ENCODE measurements at places on chromosomes 7 and 10. TPM values are rescaled to one million over a fixed set of nuclear protein-coding genes. Genes with fewer than 3 reads are reported as not detected.

Gene OPN1SW
- not detected for polyA plus RNA-seq

Gene TMEM139
- polyA plus RNA-seq: 23.5 TPM

Gene EFCAB10
- polyA plus RNA-seq: not detected

Gene ZNF12
- polyA plus RNA-seq: 6.4 TPM

GRCh38 chr7:73719806-73720169 is 319 bp upstream of the STX1A start:
- DNase-seq: no peak

DNA sequence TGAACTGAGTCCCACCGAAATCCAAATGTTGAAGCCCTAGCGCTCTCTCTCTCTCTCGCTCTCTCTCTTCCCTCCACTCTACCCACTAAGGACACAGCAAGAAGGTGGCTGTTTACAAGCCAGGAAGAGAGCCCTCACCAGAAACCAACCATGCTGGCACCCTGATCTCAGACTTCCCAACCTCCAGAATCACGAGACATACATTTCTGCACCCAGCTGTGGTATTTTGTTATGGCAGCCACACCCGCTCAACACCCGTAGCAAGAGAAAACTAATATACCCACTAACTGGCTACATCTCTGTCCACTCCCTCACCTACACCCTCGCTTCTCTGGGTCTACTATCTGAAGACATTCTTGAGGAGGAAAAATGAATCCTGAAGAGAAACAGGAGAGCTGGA is 54.8 kb downstream of the CREB3L2 start:
- DNase-seq: no peak

DNA sequence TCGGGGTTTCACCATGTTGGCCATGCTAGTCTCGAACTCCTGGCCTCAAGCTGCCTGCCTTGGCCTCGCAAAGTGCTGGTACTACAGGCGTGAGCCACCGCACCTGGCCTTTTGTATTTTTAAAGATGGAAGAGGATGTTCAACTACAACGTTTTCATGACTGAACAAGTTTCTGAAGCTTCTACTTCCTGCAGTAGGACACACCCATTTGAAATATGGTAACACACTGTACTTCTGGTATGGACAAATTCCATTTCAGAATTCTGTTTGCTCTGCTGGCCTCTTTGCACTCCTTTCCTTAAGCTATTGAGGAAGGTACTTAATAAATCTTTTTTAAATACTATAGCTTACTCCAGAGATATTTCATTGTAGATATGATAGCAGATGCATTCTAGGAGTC is 10.9 kb upstream of the CDK1 start:
- DNase-seq: no peak

DNA sequence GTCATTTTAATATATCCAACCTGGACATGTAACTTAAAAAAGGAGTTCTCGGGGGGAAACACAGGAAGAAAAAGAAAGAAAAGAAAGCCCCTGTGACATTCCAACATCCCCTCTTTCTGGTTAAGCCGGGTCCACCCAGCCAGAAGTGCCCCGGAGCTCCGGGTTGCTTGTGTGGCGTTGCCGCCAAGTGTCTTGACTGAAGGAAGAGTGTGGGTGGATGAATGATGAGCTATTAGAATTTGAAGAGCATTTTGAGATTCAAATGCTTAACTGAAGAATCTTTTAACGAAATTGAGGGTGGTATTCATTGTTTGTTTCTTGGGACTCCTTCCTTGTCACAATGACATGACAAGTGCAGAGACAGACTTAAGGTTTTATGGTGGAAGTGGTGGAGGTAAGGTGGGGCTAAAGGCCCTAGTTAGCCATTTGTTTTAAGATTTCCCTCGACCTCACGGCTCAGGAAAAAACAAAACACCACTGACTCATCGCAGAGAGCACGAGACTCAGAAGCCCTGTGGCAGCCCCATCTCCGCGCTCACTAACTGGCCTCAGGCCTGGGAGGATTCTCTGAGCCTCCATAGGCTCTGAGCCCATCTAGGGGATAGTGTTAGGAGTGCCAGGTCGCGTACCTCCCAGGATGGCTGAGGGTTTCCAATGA is 1.8 kb upstream of the GLI3 start:
- no peak for DNase-seq

DNA sequence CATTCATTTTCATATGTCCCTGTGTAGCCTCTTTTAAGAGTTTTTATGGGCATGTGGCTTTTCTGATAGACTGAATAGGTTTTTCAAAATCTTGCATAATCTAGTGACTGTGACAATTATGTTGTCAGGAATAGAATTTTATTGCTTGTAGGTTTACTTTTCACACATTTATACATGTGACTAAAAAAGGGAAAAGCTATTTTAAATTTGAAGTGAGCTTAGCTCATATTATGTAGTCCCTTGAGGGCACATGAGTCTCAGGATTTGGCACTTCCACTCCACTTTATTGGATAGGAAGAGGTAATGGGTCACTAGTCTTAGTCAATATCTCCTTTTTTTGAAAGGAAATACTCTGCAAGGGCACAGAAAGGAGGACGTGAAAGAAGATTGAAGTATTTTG is 247.3 kb downstream of the SUGCT start:
- no peak for DNase-seq

DNA sequence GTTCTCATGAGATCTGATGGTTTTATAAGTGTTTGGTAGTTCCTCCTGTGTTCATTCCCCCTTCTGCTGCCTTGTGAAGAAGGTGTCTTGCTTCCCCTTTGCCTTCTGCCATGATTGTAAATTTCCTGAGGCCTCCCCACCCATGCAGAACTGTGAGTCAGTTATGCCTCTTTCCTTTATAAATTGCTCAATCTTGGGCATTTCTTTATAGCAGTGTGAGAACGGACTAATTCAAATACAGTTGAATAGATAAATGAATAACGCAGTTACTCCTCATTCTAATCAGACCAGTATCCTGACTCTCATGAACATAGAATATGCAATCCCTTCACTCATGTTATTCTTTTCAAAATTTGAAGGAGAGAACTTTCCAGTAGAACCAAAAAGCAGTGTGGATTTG is 375.0 kb upstream of the FZD8 start:
- DNase-seq: no peak

DNA sequence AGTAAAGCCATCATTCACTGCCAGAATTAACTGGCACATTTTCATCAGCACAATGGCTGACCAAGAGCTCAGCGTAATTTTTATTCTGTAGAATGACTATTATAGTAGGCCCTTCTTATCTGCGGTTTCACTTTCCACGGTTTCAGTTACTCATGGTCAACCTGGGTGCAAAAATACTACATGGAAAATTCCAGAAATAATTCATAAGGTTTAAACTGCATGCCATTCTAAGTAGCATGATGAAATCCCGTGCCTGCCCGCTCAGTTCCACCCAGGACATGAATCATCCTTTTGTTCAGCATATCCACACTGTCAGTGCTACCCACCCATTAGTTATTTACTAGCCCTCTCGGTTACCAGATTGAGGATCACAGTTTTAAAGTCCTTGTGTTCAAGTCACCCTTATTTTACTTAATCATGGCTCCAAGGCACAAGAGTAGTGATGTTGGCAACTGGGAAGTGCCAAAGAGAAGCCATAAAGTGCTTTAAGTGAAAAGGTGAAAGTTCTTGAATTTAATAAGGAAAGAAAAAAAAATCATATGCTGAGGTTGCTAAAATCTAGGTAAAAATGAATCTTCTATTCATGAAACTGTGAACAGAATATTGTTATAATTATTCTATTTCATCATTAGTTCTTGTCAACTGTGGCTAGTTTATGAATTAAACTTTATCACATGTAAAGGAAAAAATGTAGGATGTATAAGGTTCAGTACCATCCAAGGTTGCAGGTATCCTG is 204.9 kb downstream of the DOCK4 start:
- DNase-seq: no peak

GRCh38 chr10:33052915-33053810 is 95.1 kb upstream of the ITGB1 start:
- no peak for DNase-seq

DNA sequence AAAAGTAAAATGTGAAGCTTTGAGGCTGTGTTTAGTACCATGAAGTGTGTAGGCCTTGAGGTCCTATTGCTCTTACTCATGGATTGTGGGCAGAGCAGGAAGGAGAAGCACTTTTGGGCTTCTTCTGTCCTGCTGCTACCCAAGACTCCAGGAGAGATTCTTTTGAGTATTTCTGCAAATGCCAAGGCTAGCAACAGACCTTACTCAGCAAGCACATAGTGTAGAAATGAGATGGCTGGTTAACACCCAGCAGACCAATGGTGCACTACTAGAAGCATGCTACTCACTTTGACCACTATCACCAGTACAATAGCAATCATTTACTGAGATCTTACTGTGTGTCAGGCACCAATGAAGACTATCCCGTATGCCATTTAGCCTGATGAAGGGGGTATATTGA is 3.2 kb downstream of the PLPP4 start:
- DNase-seq: no peak

DNA sequence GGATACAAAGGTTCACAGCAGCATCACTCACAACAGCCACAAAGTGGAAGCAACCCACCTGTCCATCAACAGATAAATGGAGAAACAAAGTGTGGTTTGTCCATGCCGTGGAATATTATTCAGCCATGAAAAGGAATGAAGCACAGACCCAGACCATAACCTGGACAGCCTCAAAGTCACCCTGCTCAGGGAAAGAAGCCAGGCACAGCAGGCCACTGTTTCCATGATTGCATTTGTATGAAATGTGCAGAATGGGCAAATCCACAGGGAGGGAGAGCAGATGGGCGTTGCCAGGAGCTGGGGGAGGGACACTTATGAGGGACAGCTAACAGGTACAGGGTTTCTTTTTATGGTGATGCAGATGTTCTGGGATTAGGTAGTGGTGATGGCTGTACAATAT is 30.3 kb downstream of the FOXL3 start:
- DNase-seq: peak; percentile 7

DNA sequence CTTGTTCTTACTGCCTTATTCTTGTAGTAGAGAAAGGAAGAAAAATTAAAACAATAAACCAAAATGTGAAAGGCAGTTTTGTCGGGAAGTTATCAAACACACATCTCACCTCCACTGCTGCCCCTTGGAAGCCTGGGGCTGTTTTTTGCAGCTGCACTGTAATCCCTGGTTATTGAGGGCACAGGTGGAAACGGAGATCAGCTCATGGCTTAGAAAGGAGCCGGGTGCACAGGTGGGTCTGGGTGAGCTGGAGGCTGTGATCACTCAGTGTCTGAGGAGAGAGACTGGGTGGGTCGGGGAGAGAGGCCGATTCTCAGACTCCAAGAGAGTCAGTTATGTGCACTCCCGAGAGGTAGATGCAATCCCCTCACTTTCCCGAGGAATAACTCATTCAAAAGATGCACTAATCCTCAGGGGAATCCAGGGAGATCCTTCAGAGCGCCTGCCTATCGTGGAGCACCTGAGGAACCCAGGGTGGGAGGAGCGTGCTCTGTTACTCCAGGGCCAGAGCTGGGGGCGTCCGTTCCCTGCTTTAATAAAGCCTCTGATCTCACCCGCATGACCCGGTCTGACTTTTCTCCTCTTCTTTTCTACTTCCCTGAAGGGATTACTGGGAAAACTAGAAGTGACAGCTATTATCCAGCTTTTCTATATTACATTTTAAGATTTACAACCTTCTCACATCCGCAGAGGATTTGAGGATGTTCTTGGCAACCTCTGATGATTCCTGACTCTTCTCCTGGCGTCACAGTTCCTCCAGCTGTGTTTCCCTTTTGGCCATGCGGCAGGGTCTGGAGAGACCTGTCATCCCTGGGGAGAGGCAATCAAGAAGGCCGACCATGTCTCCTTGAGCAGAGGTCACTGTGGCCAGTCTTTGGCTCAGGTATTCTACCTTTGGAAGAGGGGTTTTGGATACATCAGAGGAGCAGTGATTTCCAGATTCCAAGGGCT is 82.1 kb downstream of the CAMK1D start:
- DNase-seq: no peak

All from heart left ventricle (tissue), 16 donors.